ENCODE measurements at places on chromosomes 5 and 9.

GRCh38 chr9:6552033-6552432 is 93.5 kb downstream of the GLDC start:
- peak; percentile 59 for DNase-seq

- DNase-seq, result peak; percentile 5
Measured at GRCh38 chr5:147690595-147690994, 91.9 kb downstream of the JAKMIP2 start.

- DNase-seq, result no peak
Measured at GRCh38 chr9:118652912-118653311, 716.3 kb downstream of the BRINP1 start.

- DNase-seq, result peak; percentile 67
Measured at GRCh38 chr5:125160787-125161502, 414.5 kb upstream of the ZNF608 start.

DNA sequence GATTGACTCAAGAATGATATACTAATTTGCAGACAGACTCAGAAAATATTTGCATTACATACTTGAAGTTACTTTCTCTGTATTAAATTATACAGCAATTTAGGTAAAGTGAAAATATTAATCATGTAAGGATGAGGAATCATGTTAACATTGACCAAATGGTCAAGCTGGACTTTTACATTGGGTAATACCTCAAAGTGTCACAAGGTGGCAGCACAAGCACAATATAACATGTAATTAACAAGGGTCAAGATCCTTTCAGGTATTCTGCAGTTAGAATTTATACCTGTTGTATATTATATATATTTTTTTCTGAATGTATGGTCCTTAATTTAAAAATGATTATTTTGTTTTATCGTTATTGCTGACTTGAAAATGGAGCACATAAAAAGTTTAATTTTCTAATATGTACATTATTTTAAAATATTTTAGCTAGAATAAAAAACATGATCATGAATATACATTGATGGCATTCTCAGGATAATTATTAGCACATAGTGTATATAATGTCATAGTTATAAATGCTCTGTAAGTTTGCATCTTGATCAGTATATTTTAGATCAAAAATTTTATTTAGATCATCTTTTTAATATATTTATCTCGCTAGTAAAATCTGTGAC is 8.6 kb downstream of the HAPLN1 start:
- DNase-seq, result peak; percentile 42

- DNase-seq, result no peak
Measured at GRCh38 chr9:93129691-93130500, 4.2 kb downstream of the NINJ1 start.

- DNase-seq, result no peak
Measured at GRCh38 chr9:35232867-35233544, 71.2 kb downstream of the UNC13B start.

- peak; percentile 22 for DNase-seq
Measured at GRCh38 chr5:141597394-141597793, 21.4 kb downstream of the DIAPH1 start.

- peak; percentile 55 for DNase-seq
Measured at GRCh38 chr5:14818931-14819790, 52.4 kb downstream of the ANKH start.

- peak; percentile 47 for DNase-seq
Measured at GRCh38 chr5:125835293-125836172, 587.7 kb upstream of the GRAMD2B start.

DNA sequence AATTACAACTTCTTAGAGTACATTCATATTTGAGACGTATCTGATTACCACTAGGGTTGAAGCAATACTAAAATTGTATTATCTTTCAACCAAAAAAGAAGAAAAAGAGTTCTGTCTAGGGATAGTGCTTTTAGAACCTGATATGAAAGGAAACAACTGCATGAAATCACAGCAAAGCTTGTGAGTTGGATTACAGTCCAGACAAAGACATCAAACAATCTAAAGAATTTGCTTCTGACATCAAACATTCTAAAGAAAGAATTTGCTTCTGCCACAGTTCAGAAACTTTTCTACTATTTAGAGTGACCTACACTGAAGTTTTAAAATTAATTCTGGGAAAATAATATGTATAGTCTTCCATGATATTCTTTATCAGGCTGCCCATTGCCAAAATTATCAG is 1141.1 kb upstream of the ACO1 start:
- no peak for DNase-seq

- DNase-seq, result peak; percentile 5
Measured at GRCh38 chr5:10222326-10222725, 27.4 kb downstream of the ATPSCKMT start.

DNA sequence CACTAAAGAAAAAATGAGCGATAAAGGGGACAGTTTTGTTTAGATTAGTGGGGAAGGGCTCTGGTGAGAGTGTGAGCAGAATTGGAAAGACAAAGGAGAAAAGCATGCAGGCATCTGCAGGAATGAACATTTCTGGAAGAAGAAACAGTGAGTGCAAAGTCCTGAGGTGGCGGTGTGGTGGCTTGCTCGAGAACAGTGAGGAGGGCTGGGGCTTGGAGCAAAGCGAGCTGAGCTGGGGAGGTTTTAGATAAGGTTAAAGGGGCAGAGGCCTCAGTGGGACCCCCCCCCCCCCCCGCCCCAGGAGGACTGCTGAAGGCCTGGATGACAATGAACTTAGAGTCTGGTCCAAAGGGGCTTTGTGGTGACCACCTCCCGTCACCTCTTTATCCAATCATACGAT is 202.7 kb upstream of the MVB12B start:
- DNase-seq, result no peak

GRCh38 chr5:144460600-144460999 is 289.9 kb downstream of the KCTD16 start:
- DNase-seq, result no peak

DNA sequence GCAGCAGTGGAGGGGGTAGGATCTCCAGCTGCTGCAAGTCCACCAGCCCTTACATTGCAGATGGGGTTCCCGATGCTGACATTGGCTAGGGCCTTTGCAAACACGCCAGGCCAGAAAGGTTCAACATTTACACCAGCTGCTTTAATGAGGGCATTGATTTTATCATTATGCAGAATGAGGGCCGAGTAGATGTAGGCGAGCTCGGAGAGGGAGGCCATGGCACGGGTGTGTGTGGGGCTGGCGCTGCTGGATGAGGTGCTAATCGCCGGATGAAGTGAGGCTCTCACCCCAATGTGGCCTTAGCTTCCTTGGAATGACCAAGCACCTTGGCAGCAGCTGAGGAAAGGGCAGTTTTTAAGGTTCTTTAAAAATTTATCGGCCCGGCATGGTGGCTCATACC is 27.4 kb downstream of the PHAX start:
- no peak for DNase-seq

DNA sequence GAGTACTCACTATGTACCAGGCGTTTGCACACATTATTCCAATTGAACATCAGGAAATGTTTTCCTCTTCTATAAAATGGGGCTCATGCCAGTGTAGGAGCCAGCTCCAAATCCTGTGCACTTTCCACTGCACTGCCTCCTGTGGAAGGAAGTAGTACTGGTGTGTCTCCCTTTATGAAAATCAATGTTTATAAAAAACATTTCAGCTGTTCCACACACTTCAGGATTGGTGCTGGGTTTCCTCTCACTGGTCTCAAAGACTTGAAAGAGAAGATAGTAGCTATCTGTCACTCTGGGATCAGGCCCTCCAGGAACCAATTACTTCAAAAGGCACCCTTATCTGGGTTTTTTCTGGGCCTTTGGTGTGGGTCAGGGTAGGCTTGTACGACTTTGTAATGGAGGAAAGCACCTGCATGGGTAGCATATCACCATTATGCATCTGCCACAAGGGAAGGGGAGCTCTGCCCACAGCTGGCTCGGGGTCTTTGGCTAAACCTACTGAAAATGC is 32.5 kb downstream of the RAB14 start:
- DNase-seq, result peak; percentile 17

DNA sequence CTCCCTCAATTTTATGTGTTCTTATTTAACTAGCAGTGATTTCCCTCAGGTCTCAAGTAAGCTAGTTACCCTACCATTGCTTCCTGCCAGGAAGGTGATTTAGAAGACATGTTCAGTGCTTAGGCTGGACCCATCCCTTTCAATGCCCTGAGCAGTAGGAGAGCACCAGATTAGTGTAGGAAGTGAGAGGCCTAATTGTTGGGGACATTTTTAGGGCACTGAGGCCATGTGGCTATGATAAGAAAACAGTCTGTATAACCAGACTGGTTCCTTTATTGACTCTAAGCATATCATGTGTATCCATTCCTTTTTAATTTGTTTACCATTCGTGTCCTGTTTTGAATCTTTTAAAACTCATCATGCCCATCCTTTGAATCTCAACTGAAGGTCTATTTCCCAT is 312.3 kb upstream of the PRR16 start:
- DNase-seq, result no peak

DNA sequence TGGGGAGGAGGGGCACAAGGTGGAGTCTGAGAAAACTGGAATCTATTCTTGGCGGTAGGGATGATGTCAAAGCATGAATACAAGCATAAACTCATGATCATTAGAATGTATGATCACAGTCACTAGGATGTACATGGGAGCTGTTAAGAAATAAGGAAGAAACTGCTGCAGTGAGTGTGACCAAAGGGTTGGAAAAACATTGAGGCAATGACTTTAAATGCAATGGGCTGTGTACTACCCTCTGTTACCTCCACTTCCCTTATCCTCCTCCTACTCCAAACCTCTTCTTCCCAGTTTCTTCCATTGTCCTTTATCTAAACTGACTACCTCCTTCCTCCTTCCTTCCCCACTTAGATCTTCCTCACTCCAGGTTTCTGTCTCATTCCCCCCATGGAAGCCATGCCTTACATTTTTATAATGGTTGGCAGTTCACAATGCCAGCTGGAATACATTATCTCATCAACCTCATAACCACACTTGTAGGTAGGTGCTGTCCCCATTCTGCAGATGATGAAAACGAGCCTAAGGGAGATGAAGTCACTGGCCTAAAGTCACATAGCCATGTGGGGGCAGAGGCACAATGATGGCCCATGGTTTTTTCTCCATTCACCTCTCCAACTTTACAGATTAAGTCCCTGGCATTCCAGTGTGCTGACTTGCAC is 21.9 kb upstream of the TNFSF15 start:
- no peak for DNase-seq

GRCh38 chr5:37198061-37198460 is 51.1 kb downstream of the CPLANE1 start:
- DNase-seq, result no peak

DNA sequence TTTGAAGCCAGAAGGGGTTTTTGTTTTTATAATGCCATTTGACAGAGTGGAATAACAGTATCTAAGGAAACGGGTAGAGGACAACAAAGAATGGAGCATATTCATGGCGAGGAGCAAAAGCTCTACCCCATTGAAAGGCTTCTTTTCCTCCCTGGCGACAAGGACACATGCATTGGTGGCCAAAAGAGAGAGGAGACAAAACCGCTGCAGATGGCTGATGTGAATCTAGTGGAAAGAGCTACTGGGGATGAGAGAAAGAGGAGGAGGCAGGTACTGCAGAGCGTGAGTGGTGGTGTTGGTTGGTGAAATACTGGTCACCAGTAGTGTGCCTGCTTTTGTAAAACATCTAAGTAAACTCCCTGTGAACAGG is 491 bp downstream of the APC start:
- DNase-seq, result no peak

DNA sequence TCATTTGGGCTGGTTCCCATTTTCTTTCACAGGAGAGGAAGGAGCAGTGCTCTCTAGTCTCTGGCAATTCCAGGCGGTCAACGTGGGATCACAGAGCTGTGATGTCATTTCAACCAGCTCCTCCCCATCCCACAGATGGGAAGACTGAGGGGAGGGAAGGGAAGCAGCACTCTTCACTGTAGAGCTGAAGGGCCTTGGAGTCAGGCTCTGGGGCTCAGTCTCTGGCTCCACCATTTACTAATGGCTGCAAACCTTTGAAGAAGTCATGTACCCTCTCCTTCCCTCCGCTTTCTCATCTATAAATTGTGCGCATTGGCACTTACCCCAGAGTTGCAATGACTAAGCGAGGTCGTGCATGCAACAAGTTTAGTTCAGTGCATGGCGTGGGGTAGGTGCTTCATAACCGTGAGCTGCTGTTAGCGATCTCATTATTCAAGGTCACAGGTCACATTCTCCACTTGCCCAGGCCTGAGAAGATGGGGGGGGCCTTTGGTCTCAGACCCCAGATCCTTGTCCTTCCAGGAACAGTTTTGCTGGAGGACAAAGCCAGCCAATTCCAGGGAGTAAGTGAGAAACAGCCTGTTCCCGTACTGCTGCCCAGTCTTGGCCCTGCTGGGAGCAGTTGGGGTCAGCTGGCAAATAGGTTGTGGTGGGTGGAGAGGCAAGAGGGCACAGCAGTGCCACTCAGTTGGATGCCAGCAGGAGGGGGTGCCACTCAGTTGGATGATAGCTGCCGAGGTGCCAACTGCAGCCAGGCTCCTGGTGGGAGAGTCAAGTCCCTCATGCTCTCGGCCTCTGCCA is 136.7 kb downstream of the RGS3 start:
- DNase-seq, result no peak

DNA sequence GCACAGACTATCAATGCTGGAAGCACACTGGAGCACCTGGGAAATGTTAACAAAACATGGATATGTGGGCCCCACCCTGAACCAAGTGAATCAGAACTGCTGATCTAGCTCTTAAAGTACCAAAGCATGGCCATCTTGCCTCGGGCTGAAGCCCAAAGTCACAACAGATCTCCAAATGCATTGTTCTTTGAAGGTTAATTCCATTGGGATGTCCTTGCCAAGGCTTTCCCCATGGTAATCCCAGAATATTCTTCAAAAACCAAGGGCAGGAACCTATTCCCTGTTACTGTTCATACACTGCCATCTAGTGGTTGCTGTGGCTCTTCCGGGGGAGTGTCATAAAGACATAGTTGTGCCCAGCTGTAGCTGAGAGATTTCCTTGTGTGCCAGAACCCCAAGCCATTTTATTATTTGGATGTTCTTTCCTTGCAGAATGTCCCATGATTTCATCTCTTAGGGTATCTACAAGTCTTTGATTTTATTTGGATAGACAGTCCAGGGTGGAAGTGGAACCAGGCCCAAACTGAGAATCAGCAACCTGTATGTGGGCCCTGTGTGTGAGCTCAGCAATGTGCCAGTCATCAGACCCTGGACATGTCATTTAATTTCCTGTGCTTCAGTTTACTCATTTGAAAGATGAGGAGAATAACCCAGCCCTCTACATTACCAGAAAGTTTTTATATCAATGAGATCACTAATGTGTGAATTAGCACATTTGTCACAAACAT is 290.0 kb downstream of the ACTL7B start:
- peak; percentile 81 for DNase-seq

GRCh38 chr9:92726348-92726747 is 38.3 kb downstream of the BICD2 start:
- DNase-seq, result no peak

DNA sequence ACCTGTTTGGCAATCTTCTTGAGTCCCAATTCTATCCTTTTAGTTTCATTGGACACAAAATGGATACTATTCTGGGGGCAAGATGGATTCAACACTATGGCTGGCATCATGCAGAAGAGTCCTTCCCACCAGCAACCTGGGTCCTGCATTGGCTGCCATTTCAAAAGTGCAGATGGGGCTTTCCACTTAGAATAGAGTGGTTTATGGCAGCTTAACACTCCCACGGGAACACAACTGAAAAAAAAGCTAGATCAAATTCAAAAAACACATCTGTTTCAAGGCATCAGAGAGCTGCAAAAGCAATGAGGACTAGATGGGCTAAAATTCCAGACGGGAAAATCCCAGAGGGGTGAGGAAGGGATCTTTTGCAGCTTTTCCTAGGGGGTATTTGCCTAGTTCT is 11.2 kb upstream of the HMHB1 start:
- no peak for DNase-seq
